Chondrocyte (in vitro differentiated cells): ENCODE measurements at places on chromosomes 2 and 18. TPM values are rescaled to one million over a fixed set of nuclear protein-coding genes. Genes with fewer than 3 reads are reported as not detected.

DNA sequence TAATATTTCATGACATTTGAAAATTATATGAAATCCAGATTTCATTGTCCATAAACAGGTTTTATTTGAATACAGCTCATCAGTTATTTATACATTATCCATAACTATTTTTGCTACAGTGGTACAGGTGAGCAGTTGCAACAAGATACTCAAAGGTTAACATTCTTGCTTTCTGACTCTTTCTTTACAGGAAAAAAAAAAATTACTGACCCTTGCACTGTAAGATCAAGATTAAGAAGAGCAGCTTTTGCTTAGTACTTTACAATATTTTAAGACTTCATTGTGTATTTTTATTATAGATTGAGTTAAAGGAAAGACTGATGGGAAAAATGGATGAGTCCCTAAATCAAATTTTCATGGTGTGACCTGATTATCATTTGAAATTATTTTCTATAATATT, 11.2 kb downstream of the ETAA1 start:
- DNase-seq, result no peak

DNA sequence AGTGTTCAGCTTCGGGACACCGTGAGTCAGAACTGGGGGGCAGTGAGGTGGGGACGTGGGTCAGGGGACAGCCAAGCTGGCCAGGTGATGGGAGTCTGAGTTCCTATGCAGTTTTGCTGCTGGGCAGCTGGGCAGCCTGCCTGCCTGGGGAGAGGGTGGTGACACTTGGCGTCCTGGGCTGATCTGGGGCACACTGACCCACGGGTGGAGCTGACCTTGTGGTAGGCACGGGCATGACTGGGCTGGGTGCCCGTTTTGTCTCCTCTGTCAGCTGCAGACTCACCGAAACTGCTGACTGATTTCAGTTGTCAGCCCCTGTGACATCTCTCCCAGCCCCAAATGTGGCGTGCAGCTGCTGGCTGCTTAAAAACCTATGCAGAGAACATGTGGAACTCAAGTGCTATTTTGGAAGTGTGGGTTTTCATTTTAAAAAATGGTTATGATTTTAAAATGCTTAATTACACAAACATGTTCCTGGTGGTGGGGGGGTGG, 32.6 kb upstream of the E2F6 start:
- no peak for DNase-seq

GRCh38 chr2:120802158-120802557, 66.5 kb downstream of the GLI2 start:
- no peak for DNase-seq

DNA sequence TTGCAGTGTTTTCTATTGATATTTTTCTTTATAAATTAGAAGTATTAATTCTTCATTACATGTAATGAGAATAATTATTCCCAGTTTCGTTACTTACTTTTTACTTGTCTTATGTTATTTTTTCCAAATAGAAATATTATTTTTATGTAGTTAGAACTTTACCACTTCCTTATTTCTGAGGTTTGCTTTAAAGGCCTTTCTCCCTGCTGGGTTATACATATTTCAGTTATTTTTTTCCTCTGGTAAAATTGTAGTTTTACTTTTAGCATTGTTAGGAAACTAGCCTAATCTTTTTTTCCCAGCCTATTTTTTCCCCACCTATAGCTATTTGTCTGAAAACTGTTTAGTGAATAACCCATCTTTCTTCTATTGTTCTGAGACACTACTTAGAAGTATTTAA, 17.1 kb downstream of the RNF144A start:
- DNase-seq, result no peak

GRCh38 chr18:8982416-8983183, 119.9 kb upstream of the NDUFV2 start:
- no peak for DNase-seq

DNA sequence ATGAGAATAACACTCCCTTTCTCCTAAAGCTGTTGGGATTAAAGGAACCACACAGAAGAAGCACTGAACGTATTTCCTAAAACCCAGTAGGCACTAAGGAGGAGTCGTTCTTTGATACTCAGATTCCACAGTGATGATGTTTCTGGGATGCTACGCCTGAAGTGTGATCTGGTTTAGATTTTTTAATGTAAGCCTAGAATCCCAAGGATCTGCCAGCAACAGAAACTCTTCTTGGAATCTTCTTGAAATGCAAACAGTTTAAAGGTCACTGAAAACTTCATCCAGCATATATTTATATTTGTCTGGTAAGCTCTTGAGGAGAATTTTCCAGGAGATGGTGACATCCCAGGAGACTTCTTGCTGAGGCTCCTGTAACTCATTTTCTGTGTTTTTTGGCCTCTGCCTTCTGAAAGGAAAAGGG, 247.6 kb upstream of the TRIB2 start:
- no peak for DNase-seq

DNA sequence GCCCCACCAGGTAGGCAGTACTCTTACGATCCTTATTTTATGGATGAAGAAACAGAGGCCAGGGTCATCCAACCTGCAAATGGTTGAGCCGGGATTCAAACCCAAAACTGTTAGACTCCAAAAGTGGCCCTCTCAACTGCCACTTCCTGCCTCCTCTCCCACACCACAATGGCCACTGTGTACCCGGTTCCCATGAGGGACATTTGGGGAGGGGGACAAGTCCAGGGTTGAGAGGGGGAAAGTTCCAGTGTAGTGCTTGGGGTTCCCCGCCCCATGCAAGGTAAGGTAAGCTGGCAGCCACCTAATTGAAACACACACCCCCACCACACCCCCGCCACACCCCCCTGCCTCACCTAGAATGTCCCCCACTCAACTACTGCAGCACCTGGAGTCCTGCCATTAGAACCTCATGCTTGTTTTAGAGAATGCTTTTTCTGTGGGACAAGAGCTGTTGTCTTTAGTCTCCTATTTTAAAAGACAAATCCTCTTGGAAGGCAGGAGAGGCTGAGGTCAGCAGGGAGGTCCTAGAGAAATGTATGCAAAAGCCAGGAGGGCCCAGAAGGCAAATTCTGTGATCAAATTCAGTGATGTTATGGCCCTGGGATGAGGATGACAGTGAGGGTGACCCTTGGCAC, 145.2 kb downstream of the ZFP36L2 start:
- no peak for DNase-seq

- DNase-seq, result no peak
Measured at GRCh38 chr2:35447215-35447614, 908.4 kb upstream of the CRIM1 start.

DNA sequence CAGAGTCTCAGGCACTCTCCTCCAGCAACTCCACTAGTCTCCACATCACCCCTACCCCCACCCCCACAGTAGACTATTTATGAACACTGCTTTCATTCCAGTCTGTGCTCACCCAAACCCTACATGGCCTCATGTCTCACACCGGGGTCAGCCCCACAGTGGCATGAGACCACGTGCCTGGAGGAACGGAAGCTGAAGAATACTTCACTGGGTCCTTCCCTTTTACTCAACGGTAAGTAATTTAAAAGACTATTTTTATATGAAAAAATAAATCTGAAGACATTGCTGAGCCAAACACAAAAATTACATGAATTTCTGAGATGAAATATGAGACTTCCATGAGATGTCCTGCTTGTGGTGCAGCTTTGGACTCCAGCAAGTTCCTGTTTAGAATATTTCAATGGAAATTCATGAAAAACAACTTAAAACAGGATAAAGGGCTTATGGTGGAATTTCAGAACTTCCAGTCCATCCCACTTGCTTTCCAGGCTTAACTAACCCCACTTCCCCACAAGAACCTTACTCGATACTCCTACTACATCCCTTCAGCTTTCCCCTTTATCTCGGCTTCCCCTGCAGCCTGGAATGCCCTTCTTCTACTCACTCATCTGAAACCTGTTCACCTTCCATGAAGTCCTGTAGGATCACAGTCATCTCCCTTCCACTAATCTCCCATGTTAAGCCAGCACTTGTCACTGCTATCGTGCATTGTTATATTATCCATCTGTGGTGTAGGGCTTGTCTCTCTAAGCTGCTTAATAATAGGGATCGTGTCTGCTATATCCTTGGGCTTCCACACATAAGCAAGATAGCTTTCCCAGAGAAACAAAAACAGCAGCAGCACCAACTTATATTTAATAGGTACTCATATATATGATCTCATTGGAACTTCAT, 47.9 kb downstream of the SLC14A1 start:
- no peak for DNase-seq

- no peak for DNase-seq
Measured at GRCh38 chr18:63144748-63145147, 174.8 kb downstream of the BCL2 start.

DNA sequence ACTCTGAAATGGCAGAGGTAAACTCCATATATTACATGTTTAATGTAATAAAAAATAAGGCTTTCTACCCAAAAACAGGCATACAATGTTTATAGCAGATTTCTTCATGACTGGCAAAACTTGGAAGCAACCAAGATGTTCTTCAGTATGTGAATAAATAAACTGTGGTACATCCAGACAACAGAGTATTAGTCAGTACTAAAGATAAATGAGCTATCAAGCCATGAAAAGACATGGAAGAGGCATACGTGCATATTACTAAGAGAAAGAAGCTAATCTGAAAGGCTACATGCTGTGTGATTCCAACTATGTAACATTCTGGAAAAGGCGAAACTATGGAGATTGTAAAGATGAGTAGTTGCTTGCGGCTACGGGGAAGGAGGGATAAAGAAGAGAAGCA, 97.4 kb downstream of the OSR1 start:
- no peak for DNase-seq

DNA sequence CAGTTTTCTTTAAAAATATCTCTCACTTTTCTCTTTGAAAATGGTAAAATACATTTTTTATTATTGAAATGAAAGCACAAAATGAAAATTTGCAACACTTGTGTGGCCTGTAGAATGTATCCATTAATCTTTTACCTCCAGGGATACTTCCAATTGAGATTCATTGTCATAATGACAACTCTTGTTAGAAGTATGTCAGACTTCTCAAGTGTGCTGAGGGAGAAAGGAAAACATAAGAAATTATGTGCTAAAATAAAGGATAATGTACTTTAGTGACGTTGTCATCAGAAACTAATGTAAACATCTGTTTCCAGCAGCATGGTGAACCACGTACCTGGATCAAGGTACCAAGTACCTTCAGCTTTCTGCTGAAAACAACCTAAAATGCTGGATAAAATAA, 195.8 kb upstream of the STON1 start:
- DNase-seq, result no peak

Gene ZNF385B
- total RNA-seq, result 0.25 to 0.56 TPM (median 0.41 TPM) in 3 replicates

Gene GPR17
- total RNA-seq, result not detected in 3 replicates

Gene INHA
- total RNA-seq, result 1.0 to 2.7 TPM (median 1.7 TPM) in 3 replicates

Gene SKA1
- 3.7 to 4.7 TPM (median 4.3 TPM) in 3 replicates for total RNA-seq

Gene ALPP
- total RNA-seq, result not detected in 3 replicates

Gene GIGYF2
- 45.4 to 60.4 TPM (median 45.6 TPM) in 3 replicates for total RNA-seq

Gene DTNA
- total RNA-seq, result 3.7 to 5.8 TPM (median 3.7 TPM) in 3 replicates

Gene GORASP2
- total RNA-seq, result 117 to 126 TPM (median 125 TPM) in 3 replicates

Gene LYG1
- total RNA-seq, result 0.36 to 0.99 TPM (median 0.57 TPM) in 3 replicates
